ENCODE measurements at places on chromosomes 2 and 18.

DNA sequence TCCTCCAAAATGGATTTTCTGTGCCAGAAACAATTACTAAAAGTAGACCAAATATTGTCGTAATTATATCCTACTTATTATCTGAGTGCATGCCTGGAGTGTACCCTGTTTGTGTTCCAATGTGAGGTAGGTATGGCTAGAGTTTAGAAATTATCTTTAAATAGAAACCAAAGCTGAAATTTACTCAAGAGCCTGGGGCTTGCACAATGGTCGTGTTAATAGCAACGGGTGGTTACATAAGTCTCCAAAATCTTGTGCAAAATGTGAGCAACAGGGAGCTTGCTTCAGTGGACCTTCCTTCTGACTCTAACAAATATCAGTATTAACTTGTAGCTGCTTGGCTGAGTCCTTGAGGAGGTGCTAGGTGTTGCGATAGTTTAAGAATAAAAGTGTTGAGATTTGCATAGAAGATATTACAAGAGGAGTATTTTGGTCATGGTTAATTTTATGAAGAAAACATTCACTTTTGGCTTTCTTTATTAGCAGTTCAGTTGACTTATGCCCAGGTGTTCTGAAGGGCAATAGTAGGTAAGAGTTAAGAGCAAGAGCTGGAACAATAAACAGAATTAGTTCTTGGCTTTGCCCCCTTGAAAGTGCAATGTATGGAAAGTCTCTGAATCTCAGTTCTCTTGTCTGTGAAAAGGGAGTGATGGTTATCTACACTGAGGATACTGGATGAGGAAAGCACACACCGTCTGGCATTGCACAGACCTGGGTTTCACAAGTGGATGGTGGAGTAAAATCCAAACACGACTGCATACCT is 4.6 kb downstream of the CXCR4 start:
- no peak for DNase-seq
- H3K36me3 ChIP-seq: no peaks in the 10 kb centered on the region
- H3K4me3 ChIP-seq: no peak overlapping the region
- H3K27ac ChIP-seq: no peak overlapping the region
- H3K4me1 ChIP-seq: no peaks in the 10 kb centered on the region
- H3K27me3 ChIP-seq: peaks cover 18% of the 10 kb centered on the region

GRCh38 chr2:134717286-134718022 is 1.3 kb downstream of the TMEM163 start:
- H3K27ac ChIP-seq: no peak overlapping the region
- no peaks in the 10 kb centered on the region for H3K36me3 ChIP-seq
- DNase-seq: no peak
- peak overlapping the region; percentile 47 for H3K4me3 ChIP-seq
- no peaks in the 10 kb centered on the region for H3K27me3 ChIP-seq

GRCh38 chr2:135984199-135985017 is 1.0 kb downstream of the DARS1 start:
- no peak for DNase-seq
- H3K36me3 ChIP-seq: no peaks in the 10 kb centered on the region
- H3K27me3 ChIP-seq: no peaks in the 10 kb centered on the region
- H3K27ac ChIP-seq: peak overlapping the region; percentile 95
- no peaks in the 10 kb centered on the region for H3K4me1 ChIP-seq
- peak overlapping the region; percentile 93 for H3K4me3 ChIP-seq

GRCh38 chr2:14790041-14790640 is 157.6 kb downstream of the LRATD1 start:
- no peaks in the 10 kb centered on the region for H3K4me1 ChIP-seq
- H3K36me3 ChIP-seq: no peaks in the 10 kb centered on the region
- no peak overlapping the region for H3K27ac ChIP-seq
- no peaks in the 10 kb centered on the region for H3K27me3 ChIP-seq
- no peak overlapping the region for H3K4me3 ChIP-seq

- no peak overlapping the region for H3K27ac ChIP-seq
- no peaks in the 10 kb centered on the region for H3K36me3 ChIP-seq
- no peaks in the 10 kb centered on the region for H3K4me1 ChIP-seq
- H3K27me3 ChIP-seq: no peaks in the 10 kb centered on the region
Measured at GRCh38 chr2:179850188-179850587, 11.2 kb downstream of the ZNF385B start.

GRCh38 chr2:168246483-168247340 is 683 bp downstream of the STK39 start:
- peak; percentile 36 for DNase-seq
- H3K4me1 ChIP-seq: no peaks in the 10 kb centered on the region
- H3K36me3 ChIP-seq: no peaks in the 10 kb centered on the region

DNA sequence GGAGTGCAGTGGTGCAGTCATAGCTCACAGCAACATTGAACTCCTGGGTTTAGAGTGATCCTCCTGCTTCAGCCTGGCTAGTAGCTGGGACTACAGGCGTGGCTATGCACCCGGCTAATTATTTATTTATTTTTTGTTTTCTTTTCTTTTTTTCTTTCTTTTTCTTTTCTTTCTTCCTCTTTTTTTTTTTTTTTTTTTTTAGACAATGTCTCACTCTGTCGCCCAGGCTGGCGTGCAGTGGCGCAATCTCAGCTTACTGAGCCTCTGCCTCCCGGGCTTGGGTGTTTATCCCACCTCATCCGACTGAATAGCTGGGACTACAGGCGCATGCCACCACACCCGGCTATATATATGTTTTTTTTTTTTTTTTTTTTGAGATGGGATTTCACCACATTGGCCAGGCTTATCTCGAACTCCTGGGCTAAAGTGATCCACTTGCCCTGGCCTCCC is 1.4 kb upstream of the ANXA4 start:
- H3K27ac ChIP-seq: peak overlapping the region; percentile 93
- no peaks in the 10 kb centered on the region for H3K36me3 ChIP-seq
- H3K4me3 ChIP-seq: no peak overlapping the region
- H3K4me1 ChIP-seq: peaks cover 3% of the 10 kb centered on the region

GRCh38 chr2:164662066-164662465 is 40.8 kb upstream of the GRB14 start:
- H3K4me1 ChIP-seq: peaks cover 3% of the 10 kb centered on the region
- no peak for DNase-seq
- no peak overlapping the region for H3K4me3 ChIP-seq
- no peaks in the 10 kb centered on the region for H3K36me3 ChIP-seq
- no peaks in the 10 kb centered on the region for H3K27me3 ChIP-seq
- no peak overlapping the region for H3K27ac ChIP-seq

DNA sequence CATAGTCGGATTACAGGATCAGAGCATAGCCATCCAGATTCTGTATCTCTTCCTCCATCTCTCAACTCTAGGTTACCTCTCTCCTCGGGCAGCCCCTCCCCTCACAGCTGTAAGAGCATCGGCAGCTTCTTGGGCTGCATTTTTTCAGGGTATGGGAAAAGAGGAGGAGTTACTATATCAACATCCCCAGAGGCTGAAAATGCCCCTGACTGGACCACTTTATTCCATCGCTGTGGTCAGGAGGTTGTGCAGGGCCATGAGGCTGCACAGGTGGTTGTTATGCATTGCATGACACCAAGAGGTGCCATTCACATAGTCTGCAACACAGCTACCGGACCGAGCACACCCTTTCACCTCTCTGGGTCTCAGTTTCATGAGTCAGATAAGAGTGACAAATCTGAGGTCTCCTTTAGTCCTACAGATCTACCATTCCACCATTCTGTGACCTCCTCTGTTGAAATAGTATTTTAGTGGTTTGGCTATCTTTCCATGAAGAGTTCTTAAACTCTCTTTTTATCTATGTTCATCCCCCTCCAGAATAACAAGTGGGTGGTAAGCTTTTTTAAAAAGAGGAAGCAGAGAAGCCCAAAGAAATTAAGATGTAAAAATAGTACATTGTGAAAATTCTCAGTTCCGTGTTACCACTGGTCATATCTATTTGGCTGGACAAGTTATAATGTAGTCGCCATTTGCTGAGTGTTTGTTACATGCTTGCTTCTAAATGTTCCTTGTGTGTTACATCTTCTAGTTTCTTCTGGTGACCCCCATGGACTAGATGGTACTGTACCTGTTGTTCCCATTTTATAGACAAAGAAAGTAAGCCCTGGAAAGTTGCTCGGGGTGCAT is 56.6 kb upstream of the SLC1A4 start:
- H3K4me3 ChIP-seq: no peak overlapping the region
- no peak for DNase-seq
- H3K27ac ChIP-seq: no peak overlapping the region
- H3K4me1 ChIP-seq: no peaks in the 10 kb centered on the region

- no peak overlapping the region for H3K4me3 ChIP-seq
- H3K27me3 ChIP-seq: no peaks in the 10 kb centered on the region
- DNase-seq: peak; percentile 89
- no peaks in the 10 kb centered on the region for H3K4me1 ChIP-seq
Measured at GRCh38 chr2:97697252-97698235, 15.8 kb upstream of the ZAP70 start.

DNA sequence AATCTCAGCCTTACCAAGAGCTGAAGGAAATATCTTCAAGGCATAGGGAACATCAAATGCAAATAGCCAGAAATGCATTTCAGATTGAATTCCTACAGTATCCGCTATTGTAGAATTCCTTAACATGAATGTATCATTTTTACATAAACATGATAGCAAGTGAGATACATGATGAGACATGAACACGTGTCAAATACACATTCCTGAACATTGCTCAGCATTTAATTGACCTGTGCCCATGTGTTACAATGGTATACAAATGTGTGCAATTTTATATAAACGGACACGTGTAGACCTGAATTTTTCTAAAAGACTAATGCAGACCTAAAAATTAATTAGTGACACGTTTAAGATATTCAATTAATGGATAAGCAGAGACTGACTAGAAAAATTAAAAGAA is 133.0 kb upstream of the TLK1 start:
- no peak overlapping the region for H3K27ac ChIP-seq
- H3K4me1 ChIP-seq: no peaks in the 10 kb centered on the region
- no peaks in the 10 kb centered on the region for H3K27me3 ChIP-seq
- H3K4me3 ChIP-seq: no peak overlapping the region

GRCh38 chr2:499726-500125 is 177.5 kb downstream of the TMEM18 start:
- DNase-seq: no peak
- H3K36me3 ChIP-seq: no peaks in the 10 kb centered on the region
- no peaks in the 10 kb centered on the region for H3K4me1 ChIP-seq
- H3K4me3 ChIP-seq: no peak overlapping the region
- no peak overlapping the region for H3K27ac ChIP-seq

GRCh38 chr2:177042311-177042710 is 170.3 kb upstream of the HNRNPA3 start:
- no peaks in the 10 kb centered on the region for H3K36me3 ChIP-seq
- no peak for DNase-seq
- H3K4me1 ChIP-seq: no peaks in the 10 kb centered on the region
- H3K27ac ChIP-seq: no peak overlapping the region
- H3K27me3 ChIP-seq: no peaks in the 10 kb centered on the region
- H3K4me3 ChIP-seq: no peak overlapping the region

DNA sequence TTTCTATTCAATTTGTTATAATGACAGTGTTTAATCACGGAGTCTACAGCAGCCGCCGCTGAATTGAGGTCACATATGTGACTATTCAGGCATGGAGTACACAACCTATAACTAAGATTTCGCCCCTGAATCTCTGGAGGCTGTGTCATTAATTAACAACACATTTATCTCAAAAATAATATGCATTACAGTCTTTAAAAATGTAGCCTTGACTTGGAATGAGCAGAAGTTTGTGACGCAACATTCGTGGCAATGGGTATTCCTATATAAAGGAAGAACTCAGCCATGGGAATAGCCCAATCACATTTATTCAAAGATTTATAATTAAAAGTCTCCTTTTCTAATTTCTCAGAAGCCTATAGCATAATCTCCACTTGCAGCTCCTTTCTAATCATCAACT is 60.6 kb upstream of the LYPD1 start:
- H3K27me3 ChIP-seq: no peaks in the 10 kb centered on the region
- no peaks in the 10 kb centered on the region for H3K4me1 ChIP-seq
- no peak overlapping the region for H3K4me3 ChIP-seq
- DNase-seq: no peak

DNA sequence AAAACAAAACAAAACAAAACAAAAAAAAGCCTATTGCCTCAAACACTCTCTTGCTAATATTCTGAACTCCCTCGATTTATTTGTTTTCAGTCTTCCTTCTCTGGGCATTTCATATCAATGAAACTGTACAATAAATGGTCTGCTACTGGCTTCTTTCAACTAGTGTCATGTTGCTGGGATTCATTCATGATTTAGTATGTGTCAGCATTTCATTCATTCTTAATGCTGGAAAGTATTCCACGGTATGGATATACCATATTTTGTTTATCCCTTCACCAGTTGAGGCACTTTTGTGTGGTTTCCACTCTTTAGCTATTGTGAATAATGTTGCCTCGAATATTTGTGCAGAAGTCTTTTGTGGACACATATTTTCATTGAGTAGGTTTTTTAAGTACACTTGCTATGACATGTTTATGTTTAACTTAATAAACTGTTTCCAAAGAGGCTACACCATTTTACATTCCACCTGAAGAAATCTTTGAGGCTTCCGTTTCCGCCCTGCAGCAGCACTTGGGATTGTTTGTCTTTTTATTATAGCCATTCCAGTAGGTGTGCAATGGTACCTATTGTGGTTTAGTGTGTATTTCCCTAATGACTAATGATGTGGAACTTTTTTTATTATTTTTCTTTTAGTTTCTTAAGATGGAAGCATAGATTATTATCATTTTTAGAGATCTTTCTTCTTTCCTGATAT is 543.6 kb upstream of the SOX11 start:
- H3K27ac ChIP-seq: no peak overlapping the region
- DNase-seq: no peak
- no peak overlapping the region for H3K4me3 ChIP-seq
- no peaks in the 10 kb centered on the region for H3K4me1 ChIP-seq

- no peak for DNase-seq
- H3K27me3 ChIP-seq: no peaks in the 10 kb centered on the region
- H3K4me3 ChIP-seq: no peak overlapping the region
- H3K27ac ChIP-seq: no peak overlapping the region
- peaks cover 18% of the 10 kb centered on the region for H3K4me1 ChIP-seq
Measured at GRCh38 chr2:238155051-238155760, 3.6 kb upstream of the ERFE start.

GRCh38 chr2:223923976-223924375 is 21.2 kb downstream of the WDFY1 start:
- no peaks in the 10 kb centered on the region for H3K4me1 ChIP-seq
- DNase-seq: no peak
- no peak overlapping the region for H3K27ac ChIP-seq
- no peaks in the 10 kb centered on the region for H3K36me3 ChIP-seq
- no peak overlapping the region for H3K4me3 ChIP-seq

DNA sequence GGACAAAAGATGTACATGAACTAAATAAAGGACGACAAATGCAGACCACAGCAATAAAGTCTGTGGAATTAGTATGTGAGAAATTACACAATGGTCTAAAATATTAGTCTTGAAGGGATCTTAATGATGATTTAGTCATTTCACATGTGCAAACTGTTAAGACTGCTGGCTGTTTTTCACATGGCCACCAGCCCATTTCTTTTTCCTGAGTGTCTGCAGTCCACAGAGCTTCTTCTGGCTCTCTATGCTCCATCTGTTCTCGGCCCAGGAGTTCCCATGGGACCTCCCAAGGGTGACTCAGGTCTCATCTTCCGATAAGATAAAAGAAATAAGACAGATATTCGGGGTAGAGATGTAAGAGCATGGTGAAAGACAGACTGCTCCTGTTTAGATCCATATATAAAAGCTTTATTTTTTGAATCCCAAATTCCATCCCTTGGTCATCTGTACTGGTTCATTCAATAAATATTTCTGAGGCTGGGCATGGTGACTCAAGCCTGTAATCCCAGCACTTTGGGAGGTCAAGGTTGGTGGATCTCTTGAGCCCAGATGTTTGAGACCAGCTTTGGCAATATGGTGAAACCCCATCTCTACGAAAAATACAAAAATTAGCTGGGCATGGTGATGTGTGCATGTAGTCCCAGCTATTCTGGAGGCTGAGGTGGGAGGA is 20.1 kb downstream of the IL1RL1 start:
- H3K4me1 ChIP-seq: no peaks in the 10 kb centered on the region
- H3K27ac ChIP-seq: no peak overlapping the region
- H3K27me3 ChIP-seq: no peaks in the 10 kb centered on the region
- no peak for DNase-seq

Measured in tibial nerve (tissue), 4 donors.